ENCODE measurements at places on chromosomes 16 and 17.

DNA sequence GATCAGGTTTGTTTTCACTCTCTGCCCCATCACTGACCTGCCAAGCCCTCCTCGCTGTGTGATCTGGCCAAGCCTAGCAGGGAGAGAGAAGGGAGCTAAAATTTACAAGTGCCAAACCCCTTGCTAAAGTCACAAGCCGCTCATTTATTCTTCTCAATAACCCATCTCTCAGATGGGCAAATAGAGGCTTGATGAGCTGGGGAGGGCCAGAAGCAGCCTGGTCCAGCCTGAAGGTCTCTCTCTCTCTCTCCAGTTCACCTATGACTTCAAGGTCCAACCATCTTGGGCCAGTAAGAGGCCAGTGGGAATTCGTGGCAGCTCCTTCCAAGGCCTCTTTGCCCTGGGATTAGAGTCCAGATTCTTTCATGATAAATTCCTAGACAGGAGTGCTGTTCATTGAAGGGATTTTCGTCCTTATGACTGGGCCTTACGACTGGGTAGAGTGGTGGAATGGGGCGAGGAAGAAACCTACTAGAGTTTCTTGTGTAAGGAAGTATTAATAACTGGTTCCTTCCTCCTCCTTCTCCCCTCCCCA lies 3.4 kb downstream of the CA7 start:
- no peak for DNase-seq

GRCh38 chr17:9671559-9671958 lies 26.2 kb downstream of the USP43 start:
- DNase-seq = no peak

DNA sequence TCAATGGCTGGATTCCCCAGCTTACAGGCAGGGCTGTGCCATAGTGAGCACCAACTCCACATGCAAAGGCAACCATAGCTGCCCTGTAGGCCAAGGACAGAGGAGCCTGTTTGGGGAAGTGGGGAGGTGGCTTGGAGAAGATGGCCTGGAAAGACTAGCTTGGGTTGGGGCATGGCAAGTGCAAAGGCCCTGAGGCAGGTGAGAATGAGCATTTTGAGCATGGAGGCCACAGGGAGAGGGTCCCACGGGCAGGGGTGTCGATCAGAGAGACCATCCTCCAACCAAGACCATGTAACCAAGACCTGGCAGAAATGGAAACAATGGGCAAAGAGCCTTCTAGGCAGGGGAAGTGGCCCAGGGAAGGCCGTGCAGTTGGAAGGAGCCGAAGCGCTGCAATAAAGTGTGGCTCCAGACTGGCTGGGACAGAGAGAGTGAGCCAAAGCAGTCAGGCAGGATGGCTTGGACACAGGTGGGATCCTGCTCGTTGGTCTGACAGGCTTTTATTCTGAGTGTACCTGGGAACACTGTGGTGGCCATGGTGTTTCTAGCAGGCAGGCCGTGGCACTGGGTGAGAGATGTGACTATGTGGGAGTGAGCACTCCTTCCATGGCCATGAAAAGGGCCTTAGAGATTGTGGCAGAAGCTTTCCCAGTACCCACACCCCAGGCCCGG lies 24.8 kb upstream of the MPRIP start:
- DNase-seq = no peak

DNA sequence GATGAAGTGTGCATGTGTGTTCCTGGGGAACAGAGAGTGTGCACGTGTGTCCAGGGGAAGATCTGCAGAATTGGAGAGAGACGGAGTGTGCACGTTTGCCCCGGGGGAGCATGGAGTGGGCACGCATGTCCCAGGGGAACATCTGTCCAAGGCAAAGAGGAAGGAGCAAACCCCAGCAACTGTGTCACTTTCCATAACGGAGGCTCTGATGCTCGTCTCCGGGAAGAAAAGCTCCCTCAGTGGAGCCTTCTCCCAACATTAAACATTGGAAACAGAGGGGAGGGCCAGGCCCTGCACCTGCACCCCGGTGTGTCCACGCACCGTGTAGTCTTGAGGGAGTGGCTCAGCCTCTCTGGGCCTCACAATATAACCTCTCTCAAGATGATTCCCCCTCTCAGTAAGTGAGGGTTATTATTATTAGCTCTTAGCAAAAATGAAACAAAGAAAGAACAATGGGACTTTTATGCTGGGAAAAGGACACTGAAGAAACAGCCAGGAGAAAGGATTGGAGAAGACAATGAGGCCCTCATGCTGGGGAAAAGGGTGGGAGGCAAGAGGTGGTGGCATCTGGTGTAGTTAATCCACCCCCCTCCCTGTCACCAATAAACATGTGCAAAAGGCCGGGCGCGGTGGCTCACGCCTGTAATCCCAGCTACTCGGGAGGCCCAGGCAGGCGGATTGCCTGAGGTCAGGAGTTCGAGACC lies 7.6 kb downstream of the RAB40B start:
- no peak for DNase-seq

DNA sequence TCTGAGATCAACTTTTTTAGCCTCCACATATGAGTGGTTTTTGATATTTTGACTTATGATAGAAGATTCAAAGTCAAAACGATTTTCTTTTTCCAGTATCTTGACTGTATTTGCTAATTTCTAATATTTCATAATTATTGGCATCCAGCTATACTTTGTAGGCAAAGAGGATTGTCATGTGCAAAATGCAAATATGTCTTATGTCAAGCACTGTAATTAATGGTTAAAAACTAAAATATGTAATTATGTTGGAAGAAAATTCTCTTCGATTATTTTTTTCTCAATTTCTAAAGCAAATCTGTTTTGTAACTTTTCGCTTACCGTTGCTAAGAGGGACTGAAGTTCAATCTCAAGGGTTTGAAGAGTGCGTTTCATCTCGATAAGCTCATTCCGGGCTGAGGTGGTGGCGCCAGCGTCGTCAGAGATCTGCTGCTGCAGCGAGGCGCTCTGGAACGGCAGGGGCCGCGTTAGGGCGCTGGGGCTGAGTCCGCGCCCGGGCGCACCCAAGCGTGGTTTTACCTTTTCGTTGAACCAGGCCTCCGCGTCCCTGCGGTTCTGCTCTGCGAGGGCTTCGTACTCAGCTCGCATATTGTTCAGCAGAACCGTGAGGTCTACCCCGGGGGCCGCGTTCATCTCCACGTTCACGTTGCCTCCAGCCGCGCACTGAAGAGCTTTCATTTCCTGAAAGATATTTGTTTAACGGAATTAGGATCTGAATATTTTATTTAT lies 3.0 kb downstream of the KRT27 start:
- DNase-seq = no peak
